ENCODE measurements at places on chromosomes 4 and X.

- no peak for DNase-seq
Observed at GRCh38 chr4:114005569-114006442, 26.4 kb upstream of the ARSJ start.

DNA sequence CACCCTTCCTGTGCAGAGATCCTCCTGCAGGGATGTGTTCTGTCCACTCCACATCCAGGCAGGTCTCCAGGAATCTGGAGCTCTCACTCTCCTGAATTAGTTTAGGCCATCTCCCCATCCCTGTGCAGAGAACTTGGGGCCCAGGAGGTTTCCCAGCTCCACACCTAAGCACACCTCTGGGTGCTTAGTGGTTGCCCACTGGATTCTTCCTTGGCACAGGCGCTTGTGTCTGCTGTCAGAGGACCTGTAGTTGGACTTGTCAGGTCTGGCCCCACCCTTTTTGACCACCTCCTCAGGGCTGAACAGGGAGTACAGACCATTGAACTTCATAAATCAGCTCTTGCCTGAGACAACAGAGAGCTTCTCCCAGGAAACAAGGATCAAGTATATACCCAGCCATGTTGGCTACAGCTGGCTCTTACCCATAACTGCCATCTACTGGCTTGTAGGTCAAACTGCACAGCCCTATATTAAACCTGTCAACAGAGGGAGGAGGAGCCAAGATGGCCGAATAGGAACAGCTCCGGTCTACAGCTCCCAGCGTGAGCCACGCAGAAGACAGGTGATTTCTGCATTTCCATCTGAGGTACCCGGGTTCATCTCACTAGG lies 275.5 kb downstream of the PPARGC1A start:
- DNase-seq: no peak

- no peak for DNase-seq
Observed at GRCh38 chr4:20901851-20902250, 201.6 kb downstream of the PACRGL start.

DNA sequence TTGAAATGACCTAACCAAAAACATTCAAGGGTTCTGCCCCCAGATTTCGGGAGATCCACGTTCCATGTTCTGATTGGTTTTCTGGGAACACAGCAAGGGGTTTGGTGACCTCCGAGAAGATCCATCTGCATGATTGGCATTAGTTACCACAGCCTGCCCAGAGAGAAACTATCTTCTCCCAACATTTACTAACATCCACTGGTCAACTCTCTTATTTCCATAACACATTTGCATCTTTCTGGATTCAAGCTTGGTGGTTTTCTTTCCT lies 15.6 kb downstream of the SHOX start:
- DNase-seq: no peak

DNA sequence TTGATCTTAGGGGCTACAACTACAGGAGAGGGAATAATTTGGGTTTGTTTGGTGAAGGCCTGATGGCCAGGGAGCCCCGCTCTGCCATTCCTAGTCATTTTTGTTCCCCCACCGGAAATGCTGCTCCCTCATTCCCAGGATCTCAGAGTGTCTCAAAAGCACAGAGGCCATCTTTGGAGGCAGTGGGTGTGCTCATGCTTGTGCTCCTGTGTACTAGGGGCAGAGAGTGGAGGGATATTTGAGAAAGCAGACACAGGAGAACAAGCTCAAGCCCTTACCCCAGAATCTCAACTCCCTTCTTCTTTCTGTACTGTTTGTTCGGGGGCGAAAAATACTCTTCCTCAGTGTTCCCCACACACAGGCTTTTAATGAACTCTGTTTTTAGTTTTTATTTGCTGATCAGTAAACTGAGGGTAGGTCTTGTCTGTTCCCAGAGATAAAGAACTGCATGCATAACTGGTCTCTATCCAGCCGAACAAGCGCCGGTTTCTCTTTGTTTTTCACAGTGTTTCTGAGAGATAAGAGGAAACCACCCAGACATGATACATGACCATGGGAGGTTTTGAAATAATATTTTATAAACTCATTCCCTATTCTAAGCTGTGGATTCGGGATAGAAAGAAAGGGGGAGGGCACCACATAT lies 32.9 kb upstream of the XK start:
- DNase-seq: no peak

DNA sequence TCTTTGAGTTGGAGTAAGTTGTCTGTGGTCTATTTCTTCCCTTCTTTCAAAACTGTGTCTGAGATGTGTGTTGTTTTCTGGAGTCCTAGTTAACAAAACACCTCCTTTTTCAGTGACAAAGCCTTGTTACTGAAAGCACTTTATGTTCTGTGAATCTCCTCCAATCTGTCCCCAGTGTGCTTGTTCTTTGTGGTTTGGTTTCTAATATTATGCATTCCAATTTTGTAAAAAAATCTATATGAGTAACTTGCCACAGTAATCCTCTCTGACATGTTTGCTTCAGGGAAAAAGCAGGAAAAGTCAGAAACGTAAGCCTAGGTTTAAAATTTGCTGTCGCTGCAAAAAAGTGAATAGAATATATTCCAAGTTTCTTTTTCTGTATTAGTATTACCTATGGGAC lies 12.4 kb downstream of the PRRG1 start:
- no peak for DNase-seq

- no peak for DNase-seq
Observed at GRCh38 chr4:122826079-122826527, 528 bp upstream of the FGF2 start.

DNA sequence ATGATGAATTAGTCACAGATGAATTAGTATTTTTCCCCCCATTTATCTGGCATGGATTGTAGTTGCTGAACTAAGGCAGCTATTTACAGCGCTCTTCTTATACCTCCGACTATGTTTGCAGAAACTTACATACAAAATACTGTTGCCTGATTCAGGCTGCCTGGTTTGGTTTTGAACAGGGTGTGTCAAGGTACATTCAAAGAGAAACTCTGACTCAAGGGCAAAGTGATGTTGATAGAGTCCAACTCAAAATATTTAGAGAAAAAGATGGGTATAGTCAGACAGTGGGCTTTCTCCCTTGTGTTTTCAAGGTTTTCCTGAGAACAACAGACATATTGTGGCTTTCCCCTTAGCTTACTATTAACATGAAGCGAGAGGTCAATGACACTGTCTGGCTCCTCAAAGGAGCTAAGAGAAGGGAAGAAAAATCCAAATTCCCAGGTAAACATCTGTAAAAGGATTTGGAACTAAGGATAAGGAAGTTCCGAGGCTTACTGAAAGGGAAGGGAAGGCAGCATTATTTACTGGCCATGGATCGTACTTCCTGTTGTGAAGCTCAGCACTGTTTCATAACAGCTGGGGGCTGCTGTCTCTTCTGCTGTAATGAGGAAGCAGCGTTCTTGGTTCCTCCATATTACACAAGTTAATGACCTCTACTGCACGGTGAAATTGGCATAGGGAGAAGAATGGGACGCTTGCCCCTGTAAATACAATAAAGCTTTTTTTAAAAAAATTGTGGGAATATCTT lies 30.9 kb downstream of the FAM9C start:
- DNase-seq: no peak

DNA sequence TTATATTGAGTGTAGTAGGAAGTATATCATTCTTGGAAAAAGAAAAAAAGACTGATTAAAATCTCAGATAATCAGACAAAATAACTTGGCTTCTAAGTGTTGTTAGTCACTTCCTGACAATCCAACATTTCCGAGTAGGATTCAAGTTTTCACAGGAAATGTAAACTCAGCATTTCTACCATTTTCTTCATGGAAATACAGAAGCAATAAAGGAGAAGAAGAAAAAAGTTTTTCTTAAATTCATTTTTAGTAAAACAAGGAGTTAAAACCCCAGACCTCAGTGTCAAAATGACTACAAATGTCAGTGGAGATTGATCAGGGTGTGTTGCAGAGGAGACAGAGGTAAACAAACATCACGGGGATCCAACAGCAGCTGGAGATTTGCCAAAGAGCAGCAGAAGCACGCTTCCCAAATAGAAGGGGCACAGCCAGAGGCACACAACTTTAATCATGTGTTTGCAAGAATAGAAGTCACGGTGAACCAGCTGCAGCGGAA lies 129.3 kb upstream of the FAM9B start:
- no peak for DNase-seq

DNA sequence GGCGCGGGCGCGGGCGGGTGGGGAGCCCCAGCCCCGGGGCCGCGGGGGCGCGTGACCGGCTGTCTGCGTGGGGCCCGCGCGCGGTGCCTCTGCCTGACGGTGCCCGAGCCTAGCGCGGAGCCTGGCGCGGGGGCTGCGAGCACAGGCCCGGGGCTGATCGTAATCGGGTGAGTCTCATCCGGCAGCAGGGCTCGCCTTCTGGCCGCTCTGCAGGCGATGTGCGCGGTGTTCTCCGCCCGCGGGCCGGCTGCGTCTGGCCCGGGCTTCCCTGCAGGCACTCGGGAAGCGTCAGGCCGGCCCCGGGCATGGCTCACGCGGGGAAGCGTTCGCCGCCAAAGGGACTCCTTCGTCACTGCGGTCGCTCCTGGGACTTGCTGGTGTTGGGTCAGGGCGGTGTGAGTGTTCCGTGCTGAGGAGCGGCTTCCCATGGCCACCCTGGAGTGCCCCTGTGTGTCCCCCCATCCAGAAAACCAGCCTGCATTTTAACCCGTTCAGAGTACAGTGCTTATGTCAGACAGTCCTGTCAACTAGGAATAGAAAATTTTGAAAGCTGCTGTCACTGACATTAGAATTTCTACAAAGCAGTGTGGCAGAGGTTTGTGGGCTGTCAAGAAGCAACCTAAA lies 40.6 kb downstream of the FAM149A start:
- peak; percentile 79 for DNase-seq

DNA sequence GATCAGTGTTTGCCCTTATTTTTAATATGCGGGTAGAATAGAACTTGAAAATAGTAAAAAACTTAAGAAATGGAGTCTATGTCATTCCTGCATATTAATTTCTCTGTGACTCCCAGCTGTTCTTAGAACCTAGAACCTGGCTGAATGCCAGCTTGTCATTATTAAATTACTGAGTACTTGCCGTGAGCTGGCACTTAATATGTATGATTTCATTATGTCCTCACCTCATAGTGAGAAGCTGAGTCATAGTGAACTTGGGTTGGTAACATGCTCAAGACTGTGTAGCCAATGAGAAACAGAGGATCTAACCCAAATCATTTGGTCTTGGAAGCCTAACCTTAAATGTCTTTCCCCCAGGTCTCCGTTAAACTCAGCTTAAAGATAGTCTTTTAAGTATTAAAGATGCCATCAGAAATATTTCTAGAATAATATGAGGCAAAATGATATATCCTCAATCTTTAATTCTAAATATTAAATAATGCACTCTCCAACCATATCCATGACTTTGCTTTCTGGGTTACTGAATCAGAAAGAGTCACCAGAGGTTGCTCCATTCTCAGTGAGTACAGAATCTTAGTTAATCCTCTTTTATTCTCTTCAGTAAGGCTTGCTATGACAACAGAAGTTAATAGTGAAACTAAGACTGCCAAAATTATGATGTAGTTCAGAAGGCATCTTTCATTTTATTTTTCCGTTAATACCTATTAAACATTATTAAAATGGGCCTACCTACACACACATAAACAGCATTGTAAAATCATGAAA lies 58.6 kb upstream of the TLL1 start:
- no peak for DNase-seq

DNA sequence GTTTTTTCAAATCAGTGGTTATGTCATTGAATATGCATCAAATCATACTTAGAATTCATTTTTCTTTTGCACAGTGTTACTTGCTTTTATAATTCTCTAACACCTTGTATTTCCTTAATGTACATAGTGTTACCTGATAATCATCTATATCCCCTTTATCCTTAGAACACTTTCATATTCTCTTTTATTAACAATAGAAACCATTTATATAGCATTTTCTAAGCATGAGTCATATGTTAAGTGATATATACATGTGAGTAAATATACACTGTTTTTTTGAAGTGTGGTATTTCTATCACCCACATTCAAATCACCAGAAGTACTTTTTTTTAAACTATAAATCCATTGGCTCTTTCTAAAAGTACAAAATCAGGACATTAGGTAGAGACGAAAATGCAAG lies 15.3 kb downstream of the EPHA5 start:
- DNase-seq: no peak

GRCh38 chr4:57037982-57038604 lies 59.4 kb downstream of the POLR2B start:
- DNase-seq: peak; percentile 82

DNA sequence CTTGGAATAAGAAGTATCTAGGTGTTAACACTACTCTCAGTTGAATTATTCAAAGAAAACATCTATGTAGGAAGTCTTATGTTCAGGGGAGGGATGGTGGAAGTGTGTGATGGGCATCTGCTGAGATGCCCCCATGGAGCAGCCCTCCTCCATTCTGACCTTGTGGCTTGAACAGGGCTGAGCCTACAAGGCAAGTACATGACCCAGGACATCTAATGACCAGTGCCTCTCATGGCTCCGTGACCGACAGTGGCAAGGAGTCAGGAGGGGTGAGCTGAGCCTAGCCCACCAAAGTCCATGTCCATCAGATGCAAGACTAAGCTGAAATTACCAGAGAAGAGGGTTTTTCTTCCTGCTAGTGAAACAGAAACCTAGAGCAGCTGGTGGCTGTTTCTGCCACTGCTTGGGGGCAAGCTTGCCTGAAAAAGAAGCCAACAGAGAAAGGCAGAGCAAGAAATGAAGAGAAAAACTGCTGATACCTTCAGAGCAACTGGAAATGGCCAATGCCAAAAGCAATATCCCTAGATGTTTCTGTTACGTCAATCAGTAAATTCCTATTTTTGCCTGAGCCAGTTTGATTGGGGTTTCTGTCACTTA lies 113.5 kb downstream of the TSPAN5 start:
- no peak for DNase-seq

GRCh38 chr4:166493924-166494345 lies 620.9 kb downstream of the TLL1 start:
- no peak for DNase-seq

DNA sequence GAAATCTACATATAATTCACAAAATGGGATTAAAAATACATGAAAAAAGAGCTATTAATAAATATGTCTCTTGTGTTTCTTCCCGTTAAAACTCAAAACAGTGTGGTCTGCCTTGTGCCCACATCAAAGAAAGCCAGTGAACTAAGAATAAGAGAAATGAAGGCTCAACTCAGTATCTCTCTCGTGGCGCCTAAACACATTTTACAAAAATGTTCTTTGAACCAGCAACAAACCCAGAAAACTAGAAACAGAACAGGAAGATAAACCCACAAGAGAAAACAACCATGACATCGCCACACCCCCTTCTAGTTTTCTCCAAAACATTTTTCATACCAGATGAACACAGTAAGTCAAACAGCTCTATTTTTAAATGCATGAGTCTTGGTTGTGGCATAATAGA lies 130.1 kb downstream of the DCHS2 start:
- no peak for DNase-seq

DNA sequence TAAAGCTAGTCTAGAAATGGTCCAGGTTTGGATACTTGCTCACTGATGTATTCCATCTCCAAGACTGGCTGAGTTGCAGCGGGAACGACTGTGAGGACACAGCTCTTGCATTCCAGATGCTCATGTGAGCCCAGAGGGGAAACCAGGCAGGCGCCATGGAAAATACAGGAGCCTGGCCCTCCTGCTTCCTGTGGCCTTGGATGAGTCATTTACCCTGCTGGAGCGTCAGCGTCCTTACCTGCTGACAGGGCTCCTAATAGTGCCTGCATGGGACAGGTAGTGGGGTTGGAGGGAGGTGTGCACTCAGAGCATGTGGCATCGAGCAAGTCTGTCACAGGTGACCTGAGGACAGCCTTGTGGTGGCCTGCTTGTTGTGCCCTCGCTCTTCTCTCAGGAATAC lies 69.4 kb downstream of the NSG1 start:
- no peak for DNase-seq

GRCh38 chr4:78179196-78179595 lies 122.1 kb downstream of the FRAS1 start:
- no peak for DNase-seq

- DNase-seq: no peak
Observed at GRCh38 chr4:156545003-156545785, 426.4 kb downstream of the PDGFC start.

- no peak for DNase-seq
Observed at GRCh38 chrX:30283456-30284200, 25.6 kb downstream of the NR0B1 start.
